Mononuclear cell (primary cell): ENCODE measurements at places on chromosomes 12 and 14. TPM values are rescaled to one million over a fixed set of nuclear protein-coding genes. Genes with fewer than 3 reads are reported as not detected.

TAS2R19 gene
- total RNA-seq, result 1.8 TPM

PGF gene
- not detected for total RNA-seq

CCDC38 gene
- total RNA-seq, result not detected

C12orf54 gene
- not detected for total RNA-seq

SERPINA6 gene
- total RNA-seq, result not detected

SLC24A4 gene
- total RNA-seq, result 6.7 TPM

A2M gene
- total RNA-seq, result not detected

RHEBL1 gene
- 2.5 TPM for total RNA-seq

VDR gene
- total RNA-seq, result 6.0 TPM

DEGS2 gene
- total RNA-seq, result 0.21 TPM

GLT1D1 gene
- 9.8 TPM for total RNA-seq

C14orf132 gene
- total RNA-seq, result 1.0 TPM

DPY19L2 gene
- 1.5 TPM for total RNA-seq

IL31 gene
- not detected for total RNA-seq

KCNA1 gene
- total RNA-seq, result under 0.01 TPM

HHIPL1 gene
- not detected for total RNA-seq

DICER1 gene
- 99.5 TPM for total RNA-seq

KDM5A gene
- total RNA-seq, result 123 TPM

TMEM132C gene
- total RNA-seq, result under 0.01 TPM

DPF3 gene
- 1.3 TPM for total RNA-seq

PPP1R12A gene
- 156 TPM for total RNA-seq

P2RX2 gene
- total RNA-seq, result 0.10 TPM

NKX2-1 gene
- total RNA-seq, result not detected

SP1 gene
- 53.6 TPM for total RNA-seq

CREBL2 gene
- total RNA-seq, result 19.6 TPM

GPR84 gene
- 49.4 TPM for total RNA-seq

GARIN6 gene
- not detected for total RNA-seq

PTPRR gene
- total RNA-seq, result not detected
